ENCODE measurements at places on chromosomes 2 and 18.
A peak's percentile ranks its signal among the peaks of the same experiment; 100 is the strongest.

DNA sequence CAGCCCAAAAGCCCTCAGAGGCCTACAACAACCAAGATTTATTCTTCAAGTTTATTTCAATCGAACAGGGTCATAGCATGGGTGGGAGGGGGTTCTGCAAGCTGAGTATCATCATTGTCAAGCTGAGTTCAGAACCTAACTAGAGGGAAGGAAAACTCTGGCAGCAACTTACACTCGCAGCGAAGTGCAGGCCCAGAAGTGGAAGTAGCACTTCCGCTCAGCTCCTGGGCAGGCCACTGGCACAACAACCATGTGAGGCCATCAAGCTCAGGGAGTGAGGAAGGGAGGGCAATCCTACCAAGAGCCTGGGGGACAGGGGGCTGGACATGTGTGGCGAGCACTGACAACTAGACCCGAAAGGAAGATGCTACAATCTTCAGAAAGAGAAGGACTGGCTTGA, 4.8 kb downstream of the UXS1 start:
- H3K36me3 ChIP-seq: no peaks in the 10 kb centered on the region
- no peak overlapping the region for H3K27ac ChIP-seq
- H3K27me3 ChIP-seq: no peaks in the 10 kb centered on the region
- no peak for DNase-seq

GRCh38 chr18:11154368-11154989, 5.1 kb upstream of the PIEZO2 start:
- no peak for DNase-seq
- H3K4me3 ChIP-seq: no peak overlapping the region
- H3K27ac ChIP-seq: no peak overlapping the region
- H3K27me3 ChIP-seq: peaks cover 10% of the 10 kb centered on the region
- peaks cover 3% of the 10 kb centered on the region for H3K4me1 ChIP-seq

DNA sequence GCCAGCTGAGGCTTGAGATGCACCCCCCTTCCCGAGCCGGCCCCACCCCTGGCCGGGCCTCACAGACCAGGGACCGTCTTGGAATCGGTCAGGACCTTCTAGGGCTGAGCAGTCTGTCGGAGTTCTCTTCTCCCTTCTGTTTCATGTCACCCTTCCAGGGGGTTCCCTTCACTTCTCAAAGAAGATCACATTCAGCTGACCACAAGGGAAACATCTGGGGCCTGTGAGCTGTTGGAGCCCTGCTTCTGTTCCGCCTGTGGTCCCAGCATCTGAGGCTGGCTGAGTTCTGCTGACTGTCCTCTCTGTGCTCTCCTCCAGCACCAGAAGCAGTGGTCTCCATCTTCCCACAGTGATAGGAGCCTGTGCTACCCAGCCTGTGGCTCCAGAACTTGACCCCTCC, 106.5 kb downstream of the SEPTIN10 start:
- H3K4me3 ChIP-seq: no peak overlapping the region
- no peaks in the 10 kb centered on the region for H3K27me3 ChIP-seq
- no peak for DNase-seq
- H3K4me1 ChIP-seq: no peaks in the 10 kb centered on the region
- no peak overlapping the region for H3K27ac ChIP-seq

GRCh38 chr2:168184681-168185513, 62.5 kb downstream of the STK39 start:
- H3K4me3 ChIP-seq: no peak overlapping the region
- H3K27ac ChIP-seq: peak overlapping the region; percentile 72
- H3K27me3 ChIP-seq: no peaks in the 10 kb centered on the region
- H3K4me1 ChIP-seq: peaks cover 22% of the 10 kb centered on the region

DNA sequence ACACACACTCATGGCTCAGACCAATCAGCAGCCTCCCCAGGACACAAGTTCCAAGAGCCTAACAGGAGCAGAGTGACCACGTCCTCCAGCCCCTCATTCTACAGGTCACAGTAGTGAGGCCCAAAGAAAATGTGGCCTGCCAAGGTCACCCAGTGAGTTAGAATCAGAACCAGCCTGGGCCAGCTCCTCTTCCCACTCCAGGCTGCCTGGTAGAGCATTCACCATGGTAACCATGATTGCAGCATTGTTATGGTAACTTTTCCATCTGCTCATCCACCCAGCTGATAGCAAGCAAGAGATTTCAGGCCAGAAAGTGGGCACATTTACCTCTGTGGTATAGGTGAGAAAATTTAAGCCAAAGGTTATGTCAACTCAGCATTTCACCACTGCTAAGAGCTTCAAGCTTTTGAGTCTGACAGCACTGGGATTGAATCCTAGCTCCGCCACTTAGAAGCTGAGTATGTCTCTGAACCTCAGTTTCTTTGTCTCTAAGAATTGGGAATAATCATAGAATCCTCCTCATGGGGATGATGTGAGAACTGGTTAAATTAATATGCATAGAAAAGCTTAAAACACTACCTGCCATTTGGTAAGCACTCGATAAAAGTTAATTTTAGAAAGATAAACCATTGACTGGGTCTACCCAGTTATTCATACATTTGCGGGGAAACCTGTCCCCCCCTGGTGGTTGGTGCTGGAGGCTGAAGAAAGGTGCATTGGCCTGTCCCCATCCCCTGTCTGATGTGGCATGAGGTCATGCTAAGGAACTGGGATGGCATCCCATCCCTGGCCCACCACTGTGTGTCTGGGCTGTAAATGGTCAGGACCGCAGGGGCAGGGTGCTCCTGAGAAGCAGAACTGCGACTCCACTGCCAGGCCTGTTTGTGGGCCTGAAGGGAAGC, 181.5 kb downstream of the KLHL29 start:
- DNase-seq: no peak
- peaks cover 13% of the 10 kb centered on the region for H3K4me1 ChIP-seq
- no peak overlapping the region for H3K4me3 ChIP-seq
- H3K36me3 ChIP-seq: no peaks in the 10 kb centered on the region
- no peaks in the 10 kb centered on the region for H3K27me3 ChIP-seq
- H3K27ac ChIP-seq: peak overlapping the region; percentile 83

- H3K4me3 ChIP-seq: no peak overlapping the region
- no peaks in the 10 kb centered on the region for H3K36me3 ChIP-seq
- no peak for DNase-seq
- H3K4me1 ChIP-seq: peaks cover 17% of the 10 kb centered on the region
- no peaks in the 10 kb centered on the region for H3K27me3 ChIP-seq
- no peak overlapping the region for H3K27ac ChIP-seq
Observed at GRCh38 chr2:128440666-128441340, 122.1 kb upstream of the HS6ST1 start.

- DNase-seq: no peak
- no peak overlapping the region for H3K27ac ChIP-seq
- H3K4me1 ChIP-seq: no peaks in the 10 kb centered on the region
- H3K27me3 ChIP-seq: no peaks in the 10 kb centered on the region
- no peaks in the 10 kb centered on the region for H3K36me3 ChIP-seq
- H3K4me3 ChIP-seq: no peak overlapping the region
Observed at GRCh38 chr2:211237586-211238275, 681.3 kb downstream of the CPS1 start.
